AG04450 (cell line): ENCODE measurements at places on chromosomes 7 and 10.

DNA sequence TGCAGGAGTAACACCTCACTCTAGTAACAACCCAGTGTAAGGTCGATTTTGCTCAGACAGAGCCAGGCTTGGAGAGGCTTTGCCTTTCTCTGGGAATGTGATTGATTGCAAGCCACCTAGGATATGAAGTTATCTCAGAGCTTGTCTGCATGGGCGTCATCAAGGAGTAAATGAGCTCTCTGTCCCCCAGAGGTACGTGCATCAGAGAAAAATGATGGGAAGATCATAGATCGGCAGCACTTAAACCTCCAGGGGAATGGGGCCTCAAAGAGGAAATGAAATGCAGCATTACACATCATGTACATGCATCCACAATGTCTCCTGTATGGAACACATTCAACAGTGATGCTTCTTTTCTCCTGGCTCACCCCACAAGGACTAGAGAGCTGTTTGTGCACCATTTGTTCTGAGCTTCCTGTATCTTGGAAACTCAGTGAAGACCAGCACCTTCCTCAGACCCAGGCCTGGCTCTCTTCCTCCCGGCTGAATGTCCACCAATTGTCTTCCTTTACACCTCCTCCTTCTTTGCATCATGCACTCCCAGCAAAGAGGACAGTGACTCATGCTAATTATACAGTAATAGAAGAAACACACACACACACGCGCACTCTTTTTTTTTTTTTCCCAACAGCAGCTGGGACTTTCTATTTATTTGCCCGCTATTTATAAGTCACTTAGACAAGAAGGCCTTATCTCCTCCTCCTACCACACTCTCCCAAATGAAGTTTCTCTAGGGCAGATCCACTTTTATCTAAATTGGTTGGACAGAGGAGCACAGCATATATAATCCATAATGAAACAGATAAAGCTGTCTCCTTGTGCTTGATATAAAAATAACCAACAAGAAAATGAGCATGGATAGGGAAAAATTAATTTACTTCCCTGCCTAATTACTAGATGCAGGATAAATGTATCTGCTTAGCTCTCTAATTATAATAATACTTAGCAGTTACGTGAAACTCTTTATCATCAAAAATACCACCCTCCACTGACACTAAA lies 990.7 kb downstream of the CCSER2 start:
- no peak for DNase-seq

DNA sequence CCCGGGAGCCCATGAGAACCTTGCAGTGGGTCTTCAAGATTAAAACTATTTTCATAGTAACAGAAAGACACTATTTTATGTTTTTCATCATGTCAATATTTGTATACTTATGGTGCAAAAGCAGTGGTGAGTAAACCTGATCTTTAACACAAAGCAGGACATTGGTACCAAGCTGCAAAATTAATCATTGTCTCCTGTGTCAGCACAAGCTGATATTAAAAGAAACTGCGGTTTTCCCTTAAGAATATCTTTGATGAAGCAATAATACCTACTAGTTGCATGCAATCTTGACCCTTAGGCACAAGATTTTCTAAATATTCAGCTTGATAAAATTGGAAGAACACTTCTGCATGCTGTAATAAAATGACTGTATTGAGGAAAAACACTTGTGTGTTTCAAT lies 121.7 kb downstream of the MDFIC start:
- DNase-seq = no peak

DNA sequence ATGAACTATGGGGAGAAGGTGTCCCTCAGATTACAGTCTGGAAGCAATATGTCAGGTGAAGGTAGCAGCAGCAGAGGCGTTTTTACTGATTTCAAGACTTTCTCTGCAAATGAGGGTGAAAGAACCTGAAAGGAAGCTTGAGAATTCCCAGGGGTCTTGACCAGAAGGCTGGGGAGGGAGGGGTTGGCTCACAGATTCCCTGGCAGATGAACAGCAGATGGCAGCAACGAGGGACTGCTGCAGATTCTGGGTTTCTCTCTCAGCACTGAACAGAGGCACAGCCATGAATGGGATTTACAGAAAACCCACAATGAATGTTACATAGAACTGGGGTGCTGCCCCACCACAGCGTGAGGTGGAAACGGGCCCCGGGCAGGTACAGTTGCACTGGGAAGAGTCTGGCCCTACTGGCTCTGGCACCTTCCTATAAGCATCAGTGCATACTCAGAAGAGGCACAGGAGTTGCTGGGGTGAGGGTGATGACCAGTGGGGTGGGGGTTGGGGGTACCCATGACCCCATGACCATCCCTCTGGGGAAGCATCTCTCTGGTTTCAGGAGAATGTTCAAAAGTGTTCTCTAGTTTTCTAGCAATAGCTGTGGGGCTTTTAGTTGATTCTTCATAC lies 317.8 kb downstream of the SH2D4B start:
- DNase-seq = no peak

DNA sequence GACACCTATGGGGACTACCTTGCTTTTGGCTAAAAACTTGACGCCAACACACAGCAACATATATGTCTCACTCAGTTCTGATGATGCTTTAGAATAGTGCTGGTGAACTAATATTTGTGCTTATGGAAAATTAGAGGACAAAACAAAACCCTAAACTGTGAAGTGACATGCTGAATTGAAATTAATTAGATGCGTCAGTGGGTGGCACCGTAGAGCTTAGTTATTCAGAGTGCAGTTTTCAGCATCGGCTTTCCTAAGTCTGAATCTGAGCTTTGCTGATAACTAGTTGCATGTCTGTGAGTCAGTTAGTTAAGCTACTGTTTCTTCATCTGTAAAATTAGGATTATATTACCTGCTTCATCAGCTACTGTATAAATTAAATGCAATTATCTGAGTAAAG lies 245.0 kb upstream of the SORCS1 start:
- DNase-seq = no peak

DNA sequence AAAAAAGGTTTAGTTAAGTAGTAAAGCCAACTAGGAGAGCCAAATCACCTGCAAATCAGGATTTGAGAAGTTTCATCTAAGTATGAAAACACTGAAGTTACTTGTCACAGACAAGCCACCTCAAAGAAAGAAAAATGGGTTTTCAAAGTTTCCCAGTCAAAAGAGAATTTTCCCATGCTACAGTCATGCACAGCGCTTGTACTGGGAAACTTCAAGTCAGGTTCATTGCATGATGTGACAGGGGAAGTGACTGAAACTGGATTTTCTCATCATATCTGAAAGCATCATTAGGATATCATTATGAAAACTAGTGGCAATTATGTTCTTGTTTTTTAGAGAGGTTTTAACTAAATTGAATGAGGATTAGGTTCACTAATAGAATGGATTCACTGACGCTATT lies 167.0 kb downstream of the SGMS1 start:
- no peak for DNase-seq

GRCh38 chr10:110959379-110960332 lies 40.3 kb downstream of the SHOC2 start:
- no peak for DNase-seq

- no peak for DNase-seq
Measured at GRCh38 chr10:58851606-58852005, 324.8 kb upstream of the PHYHIPL start.

- DNase-seq = peak; percentile 33
Measured at GRCh38 chr7:85135977-85136376, 50.9 kb downstream of the SEMA3D start.

DNA sequence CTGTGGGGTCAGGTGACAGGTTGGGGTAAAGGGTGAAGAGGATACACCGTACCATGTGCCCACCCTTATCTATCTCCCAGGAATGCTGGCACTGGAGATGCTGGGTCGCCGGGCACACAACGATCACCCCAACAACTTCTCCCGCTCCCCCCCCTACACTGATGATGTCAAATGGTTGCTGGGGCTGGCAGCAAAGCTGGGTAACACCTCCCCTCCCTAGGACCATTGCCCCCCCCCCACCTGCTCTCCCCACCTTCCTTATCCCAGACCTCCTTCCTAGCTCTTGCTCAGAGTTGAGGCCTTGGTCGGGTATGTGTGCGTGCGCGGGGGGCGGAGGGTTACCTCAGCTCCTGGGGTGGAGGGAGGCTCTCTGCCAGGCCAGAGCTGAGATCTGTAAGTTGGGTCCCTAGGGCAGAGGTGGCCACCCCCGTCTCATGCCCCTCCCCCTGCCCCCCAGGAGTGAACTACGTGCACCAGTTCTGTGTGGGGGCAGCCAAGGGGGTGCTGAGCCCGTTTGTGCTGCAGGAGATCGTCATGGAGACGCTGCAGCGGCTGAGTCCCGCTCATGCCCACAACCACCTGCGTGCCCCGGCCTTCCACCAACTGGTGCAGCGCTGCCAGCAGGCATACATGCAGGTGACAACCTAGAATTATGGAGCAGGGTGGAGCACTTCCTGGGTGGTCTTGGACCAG lies 10.7 kb downstream of the NDST2 start:
- DNase-seq = no peak

GRCh38 chr10:104472505-104472904 lies 118.9 kb downstream of the CFAP58 start:
- DNase-seq = no peak

- DNase-seq = no peak
Measured at GRCh38 chr7:134750083-134751062, 29.1 kb upstream of the CALD1 start.

DNA sequence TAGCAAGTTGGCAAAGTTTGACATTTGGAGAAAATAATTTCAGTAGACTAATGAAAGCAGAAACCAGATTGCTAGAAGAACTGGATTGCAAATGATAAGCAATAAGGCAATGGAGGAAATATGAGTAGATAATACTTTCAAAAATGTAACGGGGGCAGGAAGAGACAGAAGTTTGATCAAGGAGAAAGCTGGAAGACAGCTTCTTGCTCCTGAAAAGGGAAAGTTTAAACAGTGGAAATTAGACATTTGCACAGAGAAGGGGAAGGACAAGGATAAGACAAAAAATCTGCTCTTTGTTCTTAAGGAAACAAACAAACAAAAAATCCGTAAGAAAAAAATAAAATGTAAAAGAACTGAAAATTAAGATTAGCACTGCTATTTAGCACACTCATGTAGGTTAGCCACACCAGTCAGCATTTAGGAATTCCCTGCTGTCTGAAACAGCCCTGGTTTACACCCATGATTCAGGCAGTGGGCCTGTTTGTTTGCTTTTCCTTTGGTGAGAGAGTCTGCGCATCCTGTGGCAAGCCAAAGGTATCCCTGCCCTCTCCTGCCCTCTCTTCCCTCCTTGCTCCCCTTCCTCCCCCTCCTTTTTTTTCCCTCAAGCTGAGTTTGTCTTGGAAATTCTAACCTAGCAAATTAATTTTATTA lies 104.3 kb upstream of the CAV2 start:
- peak; percentile 66 for DNase-seq

GRCh38 chr10:125340903-125341302 lies 180.5 kb upstream of the CTBP2 start:
- no peak for DNase-seq

- no peak for DNase-seq
Measured at GRCh38 chr7:81533931-81534330, 235.9 kb downstream of the HGF start.

GRCh38 chr10:104447331-104447730 lies 93.7 kb downstream of the CFAP58 start:
- no peak for DNase-seq

DNA sequence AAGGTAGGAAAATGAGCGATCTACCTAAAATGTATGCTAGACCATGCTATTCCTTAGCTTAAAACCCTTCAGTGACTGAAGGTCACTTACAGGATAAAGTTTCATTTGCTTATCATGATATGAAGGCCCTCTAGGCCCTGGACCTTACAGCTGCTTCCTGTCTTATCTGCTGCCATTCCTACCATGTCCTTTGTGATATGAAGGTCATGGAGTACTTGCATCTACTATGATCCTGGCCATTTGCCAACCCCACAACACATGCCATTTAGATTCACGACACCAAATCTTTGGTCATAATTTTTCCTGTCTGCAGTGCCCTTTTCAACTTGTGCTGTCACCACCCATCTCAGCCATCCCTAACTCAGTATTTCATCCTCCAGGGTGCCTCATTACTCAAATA lies 181.8 kb upstream of the MDFIC start:
- DNase-seq = no peak

GRCh38 chr10:97628228-97628627 lies 5.1 kb downstream of the MORN4 start:
- no peak for DNase-seq

- DNase-seq = no peak
Measured at GRCh38 chr10:62327885-62328284, 46.3 kb upstream of the ZNF365 start.

DNA sequence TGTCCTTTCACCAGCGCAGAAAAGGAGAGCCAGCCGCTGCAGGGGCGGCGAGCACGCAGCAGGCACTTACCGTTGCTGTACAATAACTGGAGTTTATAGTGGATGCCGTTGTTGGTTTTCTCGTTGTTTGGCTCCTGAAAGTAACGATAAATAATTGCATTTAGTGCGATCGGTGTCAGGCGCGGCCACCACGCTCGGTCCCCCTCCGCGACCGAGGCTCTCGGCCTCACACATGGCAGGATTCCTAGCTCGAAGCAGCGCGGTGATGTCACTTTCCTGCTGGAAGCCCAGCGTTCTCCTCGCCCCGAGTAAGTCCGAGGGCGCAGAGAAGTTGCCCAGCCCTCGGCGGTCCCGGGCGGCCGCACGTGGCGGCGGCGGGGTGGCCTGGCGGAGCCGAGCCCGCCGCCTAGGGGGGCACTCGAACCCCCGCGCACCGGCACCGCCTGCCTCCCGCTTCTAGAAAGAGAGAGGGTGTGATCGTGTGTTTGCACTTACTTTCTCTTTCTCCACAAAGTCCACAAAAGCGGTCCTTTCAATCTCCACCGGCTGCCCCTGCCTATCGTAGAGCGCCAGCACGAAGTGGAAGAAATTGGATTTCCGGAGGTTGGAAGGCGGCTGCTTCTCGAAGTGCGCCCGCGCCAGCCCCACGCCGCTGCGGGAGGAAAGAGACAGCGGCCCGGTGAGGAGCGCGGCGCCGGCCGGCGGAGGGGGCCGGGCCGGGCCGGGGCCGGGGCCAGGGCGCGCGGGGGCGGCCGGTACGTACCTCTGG lies 1.0 kb downstream of the EBF3 start:
- DNase-seq = no peak
